Germinal center (tissue), 1 donor: ENCODE measurements at places on chromosomes 7 and 10.
A peak's percentile ranks its signal among the peaks of the same experiment; 100 is the strongest.

GRCh38 chr7:149277871-149278270 lies 15.9 kb downstream of the ZNF783 start:
- DNase-seq: no peak

- no peak for DNase-seq
Measured at GRCh38 chr7:158103378-158103777, 484.2 kb downstream of the PTPRN2 start.

GRCh38 chr7:92292981-92293380 lies 47.2 kb downstream of the ANKIB1 start:
- DNase-seq: no peak

- DNase-seq: no peak
Measured at GRCh38 chr10:107054469-107055156, 109.9 kb downstream of the SORCS1 start.

- no peak for DNase-seq
Measured at GRCh38 chr7:38428041-38428440, 154.6 kb upstream of the TARP start.

GRCh38 chr10:100826983-100827818 lies 81.8 kb downstream of the PAX2 start:
- peak; percentile 59 for DNase-seq

- no peak for DNase-seq
Measured at GRCh38 chr7:149300620-149301285, 38.8 kb downstream of the ZNF783 start.

- no peak for DNase-seq
Measured at GRCh38 chr10:132947843-132948242, 5.5 kb upstream of the CFAP46 start.

GRCh38 chr7:108086546-108086945 lies 43.6 kb downstream of the LAMB4 start:
- no peak for DNase-seq

GRCh38 chr7:76066716-76067503 lies 19.0 kb downstream of the MDH2 start:
- DNase-seq: no peak
